NCI-H1105 treated with DMSO at 0.1 percent for 48 hours (cell line): ENCODE measurements at places on chromosomes 1 and 21.

- no peak for DNase-seq
Measured at GRCh38 chr1:228997721-228998144, 262.5 kb downstream of the RHOU start.

DNA sequence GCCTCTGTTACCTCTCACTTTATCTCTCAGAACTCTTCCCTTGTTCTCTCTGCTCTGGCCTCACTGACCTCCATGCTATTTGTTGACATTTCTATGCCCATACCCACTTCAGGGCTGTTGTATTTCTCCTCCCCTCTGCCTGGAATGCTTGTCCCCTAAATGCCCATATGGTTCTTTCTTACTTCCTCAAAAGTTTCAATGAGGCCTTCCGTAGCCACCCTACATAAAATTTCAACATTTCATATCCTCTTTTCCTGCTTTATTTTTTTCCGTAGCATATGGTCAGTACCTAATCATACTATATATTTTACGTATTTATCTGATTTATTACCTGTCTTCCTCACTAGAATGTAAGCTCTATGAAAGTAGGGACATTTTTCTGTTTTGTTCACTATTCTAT, 47.1 kb upstream of the ZYG11A start:
- no peak for DNase-seq

DNA sequence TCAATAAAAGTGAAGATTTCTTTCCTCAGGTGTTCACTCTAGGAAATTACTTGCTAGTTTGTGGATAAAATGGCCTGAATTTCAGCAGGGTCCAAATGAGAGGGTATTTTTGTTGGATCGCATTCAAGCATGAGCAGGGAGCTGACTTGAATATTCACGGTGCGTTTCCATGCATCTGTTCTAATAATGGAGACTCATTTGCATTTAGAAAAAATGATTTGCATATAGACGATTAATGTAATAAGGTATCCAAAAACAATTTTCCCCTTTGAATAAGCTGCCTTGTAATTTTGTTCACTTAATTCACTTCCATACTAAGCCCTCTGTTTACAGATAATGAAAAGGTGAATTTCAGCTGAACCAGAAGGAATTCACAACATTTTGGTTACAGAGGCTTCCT, 130.9 kb upstream of the AJAP1 start:
- DNase-seq, result no peak

DNA sequence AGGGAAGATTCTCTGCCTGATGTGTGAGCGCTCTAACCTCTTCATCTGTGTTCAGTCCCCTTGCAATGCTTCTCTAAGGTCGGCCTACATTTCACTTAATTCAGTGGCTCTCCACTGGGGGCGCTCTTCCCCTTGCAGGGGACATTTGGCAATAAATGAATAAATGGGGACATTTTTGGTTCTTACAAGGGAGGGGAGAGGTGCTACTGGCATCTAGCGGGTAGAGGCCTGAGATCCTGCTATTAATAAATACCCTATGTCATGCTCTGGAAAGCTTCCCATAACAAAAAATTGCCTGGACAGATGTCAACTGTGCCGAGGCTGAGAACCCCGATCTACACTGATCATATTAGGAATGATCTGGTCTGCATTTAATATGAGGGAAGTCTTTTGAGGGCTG, 25.9 kb upstream of the DNAJC11 start:
- no peak for DNase-seq

DNA sequence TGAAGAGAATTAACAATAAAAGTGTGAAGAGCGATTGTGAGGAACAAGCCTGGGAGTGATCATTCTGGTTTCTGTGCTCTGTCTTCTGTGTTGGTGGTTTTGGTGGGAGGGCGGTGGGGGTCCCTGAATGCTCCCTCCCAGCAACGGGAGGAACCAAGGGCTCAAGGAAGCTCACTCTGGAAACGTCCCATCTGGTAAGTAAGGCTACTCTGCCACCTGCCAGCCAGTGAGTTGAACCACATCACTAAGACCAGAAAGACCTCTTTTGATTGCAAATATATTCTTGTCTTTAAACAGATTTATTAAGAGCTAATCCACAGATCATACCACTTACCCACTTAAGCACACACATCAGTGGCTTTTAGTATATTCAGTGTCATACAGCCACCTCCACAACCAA, 125.0 kb downstream of the PRDM2 start:
- DNase-seq, result no peak

GRCh38 chr1:53532377-53532776, 73.2 kb downstream of the DMRTB1 start:
- no peak for DNase-seq

GRCh38 chr1:41213341-41213740, 28.8 kb downstream of the SCMH1 start:
- no peak for DNase-seq

DNA sequence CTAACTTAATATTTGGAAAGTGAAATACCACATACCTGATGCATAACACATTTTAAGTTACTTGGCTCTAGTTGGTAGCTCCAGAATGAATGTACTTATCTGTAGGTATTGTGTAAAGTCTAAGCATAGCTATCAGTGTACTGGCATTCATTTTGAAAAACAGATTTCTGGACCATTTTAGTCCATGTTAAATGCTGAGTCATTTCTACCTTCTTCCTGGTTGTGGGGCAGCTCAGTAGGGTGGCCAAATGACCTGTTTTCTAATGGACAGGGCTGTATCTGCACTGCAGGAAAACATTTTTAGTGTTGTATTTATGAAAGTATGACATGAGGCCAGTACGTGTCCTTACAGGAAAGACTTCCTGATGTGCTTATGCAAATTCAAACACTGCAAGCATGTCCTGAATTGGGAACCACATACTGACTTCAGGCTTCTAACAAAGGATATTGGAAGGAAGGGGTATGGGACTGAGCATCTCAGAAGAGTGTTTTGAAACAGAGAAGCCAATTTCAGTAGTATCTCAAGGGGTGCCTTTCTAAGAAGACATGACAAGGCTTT, 300.3 kb upstream of the B3GALT2 start:
- DNase-seq, result no peak

DNA sequence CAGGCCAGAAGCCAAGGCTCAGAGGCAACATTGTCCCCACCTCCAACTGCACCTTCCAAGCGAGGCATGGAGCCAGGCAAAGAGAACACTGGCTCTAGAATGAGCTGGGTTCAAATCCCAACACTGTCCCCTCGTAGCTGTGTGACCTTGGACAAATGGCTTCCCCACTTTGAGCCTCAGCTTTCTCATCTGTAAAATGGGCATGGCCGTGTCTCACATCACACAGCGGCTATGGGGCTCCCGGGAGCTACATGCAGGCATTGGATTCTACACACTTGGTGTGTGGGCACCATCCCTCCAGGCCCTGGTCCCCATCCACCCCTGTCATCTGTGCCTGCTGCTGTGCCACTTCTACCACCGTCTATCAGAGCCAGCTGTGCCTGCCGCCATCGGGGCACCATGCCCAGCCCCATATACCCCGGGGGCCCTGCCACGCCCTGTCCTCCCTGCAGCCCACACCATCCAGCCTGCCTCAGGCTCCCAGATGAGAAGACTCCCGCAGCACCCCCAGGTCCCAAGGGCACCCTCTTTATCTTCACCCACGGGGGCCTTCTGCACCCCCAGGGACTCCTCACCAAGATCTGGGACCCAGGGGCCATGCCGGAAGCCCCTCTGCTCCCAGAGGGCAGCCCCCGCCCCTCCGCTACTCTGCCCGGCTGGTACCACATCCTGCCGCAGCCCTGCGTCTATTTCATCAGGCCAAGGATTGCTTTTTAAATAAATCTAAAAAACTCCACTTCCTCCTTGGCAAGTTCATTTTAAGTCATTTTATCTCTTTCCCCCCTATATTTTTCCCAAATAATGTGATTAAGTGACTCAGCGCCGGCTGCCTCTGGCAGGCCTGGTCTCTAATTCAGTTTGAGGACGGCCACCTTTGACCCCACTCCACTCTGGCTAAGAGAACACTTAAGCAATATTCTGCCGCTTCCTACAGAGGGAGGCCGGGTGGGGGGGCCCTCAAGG, 107.8 kb upstream of the TARDBP start:
- no peak for DNase-seq

DNA sequence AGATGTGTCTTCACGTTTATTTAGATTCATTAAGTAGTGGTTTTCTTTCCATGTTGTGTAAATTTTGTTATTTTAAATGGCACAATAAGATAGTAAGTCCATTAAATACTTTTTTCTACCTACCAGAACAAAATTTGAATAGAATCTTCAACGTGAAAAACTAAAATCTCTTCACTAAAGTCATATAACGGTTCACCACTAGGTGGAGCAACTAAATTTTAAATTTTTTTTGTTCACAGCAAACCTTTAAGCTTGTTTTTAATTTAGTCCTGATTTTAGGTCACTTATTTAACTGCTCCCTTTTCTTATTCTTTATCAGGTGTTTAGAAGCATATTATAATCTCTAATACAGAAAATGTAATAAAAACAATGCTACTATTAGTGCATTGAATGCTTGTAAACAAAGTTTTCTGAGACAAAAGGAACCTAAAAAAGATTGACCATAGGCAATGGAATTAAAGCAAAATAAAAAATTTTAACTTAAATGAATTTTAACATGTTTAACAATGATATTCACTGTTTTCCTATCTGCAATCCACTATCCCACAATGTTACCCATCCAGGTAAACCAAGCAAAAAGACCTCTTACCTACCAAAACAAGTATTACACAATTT, 28.3 kb upstream of the PKN2 start:
- peak; percentile 43 for DNase-seq

DNA sequence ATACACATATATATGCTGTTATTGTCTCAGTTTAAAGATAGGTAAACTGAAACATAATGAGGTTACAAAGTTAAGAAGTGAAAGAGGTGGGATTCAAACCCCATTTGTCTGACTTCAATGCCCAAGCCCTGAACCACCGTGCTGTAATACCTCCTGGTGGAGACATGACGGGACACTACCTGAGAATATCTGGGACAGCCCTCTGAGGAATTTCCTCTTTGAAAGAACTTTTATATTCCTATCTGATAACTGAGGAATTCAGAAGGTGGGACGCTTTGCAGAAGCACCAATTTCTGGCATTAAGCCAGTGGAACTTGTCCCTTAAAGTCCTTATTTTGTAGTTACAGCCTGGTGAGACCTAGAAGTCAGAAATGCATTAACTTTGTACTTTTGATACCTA, 32.1 kb upstream of the FASLG start:
- DNase-seq, result no peak

GRCh38 chr1:109906160-109906838, 4.3 kb upstream of the CSF1 start:
- no peak for DNase-seq

- DNase-seq, result no peak
Measured at GRCh38 chr1:199762572-199762971, 264.9 kb upstream of the NR5A2 start.

GRCh38 chr1:155083865-155084721, 5.5 kb downstream of the EFNA3 start:
- DNase-seq, result peak; percentile 34

DNA sequence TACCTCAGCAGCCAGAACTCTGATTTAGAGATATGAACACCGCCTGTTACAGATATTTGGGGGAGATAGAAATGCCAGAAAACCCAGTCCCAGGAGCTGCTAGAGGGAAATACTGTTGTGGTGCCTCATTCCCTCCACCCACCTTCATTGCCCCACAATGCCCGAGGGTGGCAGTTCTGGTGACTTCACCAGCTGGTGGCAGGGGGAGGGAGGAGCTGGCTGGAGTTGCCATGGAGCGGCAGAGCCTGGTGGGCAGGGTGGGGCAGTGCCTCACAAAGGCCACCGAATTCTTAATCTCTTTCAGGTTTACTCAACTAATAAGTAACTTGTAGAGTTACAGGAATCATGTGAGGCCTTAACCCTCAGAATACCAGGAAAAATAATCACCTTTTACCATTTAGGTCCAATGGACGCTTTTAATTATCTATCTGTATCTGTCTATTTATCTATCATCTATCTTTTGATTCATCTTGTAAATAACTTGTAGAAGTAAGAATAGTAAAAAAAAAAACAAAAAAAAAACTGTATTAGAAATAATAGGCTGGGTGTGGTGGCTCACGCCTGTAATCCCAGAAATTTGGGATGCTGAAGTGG, 11.7 kb upstream of the S100A11 start:
- DNase-seq, result no peak

GRCh38 chr1:1427106-1427819, 6.2 kb upstream of the ANKRD65 start:
- DNase-seq, result no peak

DNA sequence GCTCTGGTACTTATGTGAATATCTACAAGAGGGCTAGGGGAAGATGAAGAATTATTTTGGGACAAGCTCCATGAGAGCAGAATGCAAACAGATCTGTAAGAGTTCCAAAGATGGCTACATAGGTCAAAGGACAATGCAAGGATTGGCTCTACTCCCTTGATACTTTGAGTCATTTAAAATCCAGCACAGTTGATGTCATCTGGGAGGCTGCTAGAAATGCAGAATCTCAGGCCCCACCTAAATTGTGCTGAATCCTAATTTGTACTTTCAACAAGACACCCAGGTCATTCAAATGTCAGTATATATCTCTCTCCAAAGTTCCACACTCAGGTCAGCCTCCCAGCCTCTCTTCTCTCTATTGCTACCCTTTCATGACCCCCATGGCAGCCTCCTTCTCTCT, 23.7 kb upstream of the TADA1 start:
- no peak for DNase-seq

DNA sequence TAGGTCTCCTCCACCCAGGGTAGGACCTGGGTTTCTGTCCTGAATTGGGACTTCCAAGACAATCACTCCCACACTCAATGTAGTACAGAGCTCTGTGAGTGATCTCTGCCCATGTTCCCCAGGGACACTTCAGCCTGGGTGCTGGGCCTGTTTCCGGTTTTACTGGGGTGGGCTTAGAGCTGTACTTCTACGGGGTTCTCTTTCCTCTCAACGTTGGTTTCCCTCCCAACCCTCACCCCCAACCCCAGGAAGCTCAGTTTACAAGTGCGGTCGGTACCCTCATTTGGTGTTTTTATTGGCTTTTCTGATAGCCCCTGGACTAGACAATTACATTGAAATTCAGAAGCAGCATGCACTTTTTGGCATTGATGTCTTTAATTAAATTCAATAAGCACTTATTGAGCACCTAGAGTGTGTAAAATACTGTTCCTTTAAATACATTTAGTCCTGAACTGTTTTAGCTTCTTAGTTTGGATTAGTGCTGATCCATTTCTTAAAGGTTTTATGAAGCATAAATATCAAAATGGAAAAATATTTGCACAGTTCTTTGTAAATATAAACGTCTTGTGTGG, 542 bp upstream of the XPR1 start:
- no peak for DNase-seq

GRCh38 chr1:150513351-150513791, 2.2 kb upstream of the FALEC start:
- no peak for DNase-seq

GRCh38 chr1:65994223-65994622, 201.5 kb downstream of the PDE4B start:
- no peak for DNase-seq
